ENCODE measurements at places on chromosomes 11 and 22.

GRCh38 chr11:123742724-123743120, 1.3 kb upstream of the ZNF202 start:
- DNase-seq: no peak

GRCh38 chr11:125358254-125358840, 137.7 kb downstream of the FEZ1 start:
- DNase-seq: no peak

DNA sequence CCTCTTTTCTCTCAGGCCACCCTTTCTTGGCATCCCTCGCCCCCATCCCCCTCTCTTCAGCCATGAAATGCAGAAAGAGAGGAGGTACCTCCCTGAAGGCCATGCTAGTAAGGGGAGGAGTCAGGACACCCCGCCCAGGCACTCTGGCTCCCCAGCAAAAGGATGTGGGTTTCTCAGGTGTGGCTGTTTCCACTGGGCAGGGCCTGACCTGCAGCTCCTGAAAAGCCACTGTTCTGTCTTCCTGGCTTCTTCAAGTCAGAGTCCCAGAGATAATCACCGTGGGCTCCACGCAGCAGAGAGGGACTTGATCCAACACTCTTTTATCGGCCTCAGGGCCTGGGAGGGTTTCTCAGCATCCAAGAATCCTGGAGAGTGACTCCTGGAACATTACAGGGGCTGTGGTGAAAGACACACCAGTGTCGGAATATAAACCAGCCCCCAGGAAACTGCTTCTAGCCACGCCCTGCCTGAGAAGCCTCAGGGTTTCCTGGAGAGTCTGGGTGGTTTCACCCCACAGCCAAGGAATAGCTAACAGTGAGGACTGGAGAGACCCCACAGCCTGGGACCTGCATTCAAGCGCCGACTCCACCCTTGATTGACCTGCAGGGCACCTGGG, 45.7 kb upstream of the TSPAN18 start:
- peak; percentile 67 for DNase-seq

DNA sequence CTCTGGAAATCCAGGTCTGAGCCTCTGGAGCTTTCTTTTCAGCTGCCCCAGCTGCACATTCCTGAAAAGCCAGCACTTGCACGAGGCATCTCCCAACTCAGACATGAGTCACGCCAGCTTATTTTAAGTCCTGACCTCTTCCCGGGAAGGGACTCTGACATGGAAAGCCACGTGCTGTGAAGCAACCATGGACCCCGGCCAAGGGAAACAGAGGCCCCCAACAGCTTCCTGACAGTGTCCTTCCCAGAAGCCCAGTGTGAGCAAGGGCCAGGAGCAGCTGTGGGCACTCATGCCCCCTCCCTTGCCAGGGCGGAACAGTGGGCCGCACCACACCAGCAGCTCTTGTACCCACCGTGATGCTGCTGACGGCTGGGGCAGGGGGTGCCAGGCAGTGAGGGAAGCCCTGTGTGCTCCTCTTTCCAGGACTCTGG, 118.8 kb upstream of the CADM1 start:
- no peak for DNase-seq

DNA sequence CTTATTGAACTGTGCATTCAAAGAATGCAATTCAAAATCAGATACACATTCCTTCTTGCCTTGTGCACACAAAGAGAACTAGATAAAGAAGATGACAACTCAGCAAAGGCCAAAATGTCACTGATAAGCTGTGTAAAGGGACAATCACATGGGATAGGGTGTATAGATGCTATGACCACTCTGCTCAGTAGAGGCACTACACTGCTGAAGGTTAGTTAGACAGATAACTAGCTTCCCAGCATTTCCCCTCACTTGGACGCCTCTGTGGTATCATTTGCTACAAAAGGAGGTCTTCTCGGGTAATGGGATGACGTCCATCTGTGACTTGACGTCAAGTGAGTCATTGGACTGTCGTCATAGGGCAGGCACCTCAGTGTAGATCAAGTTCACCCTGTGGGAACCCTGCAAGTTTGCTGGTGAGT, 424.9 kb upstream of the CCDC90B start:
- no peak for DNase-seq

GRCh38 chr22:31238057-31238456, 26.0 kb downstream of the LIMK2 start:
- peak; percentile 82 for DNase-seq

GRCh38 chr22:30943368-30943767, 25.2 kb downstream of the MORC2 start:
- DNase-seq: no peak

- no peak for DNase-seq
Measured at GRCh38 chr11:44261800-44262591, 47.9 kb downstream of the ALX4 start.

GRCh38 chr11:105705786-105706530, 96.1 kb downstream of the GRIA4 start:
- DNase-seq: no peak

DNA sequence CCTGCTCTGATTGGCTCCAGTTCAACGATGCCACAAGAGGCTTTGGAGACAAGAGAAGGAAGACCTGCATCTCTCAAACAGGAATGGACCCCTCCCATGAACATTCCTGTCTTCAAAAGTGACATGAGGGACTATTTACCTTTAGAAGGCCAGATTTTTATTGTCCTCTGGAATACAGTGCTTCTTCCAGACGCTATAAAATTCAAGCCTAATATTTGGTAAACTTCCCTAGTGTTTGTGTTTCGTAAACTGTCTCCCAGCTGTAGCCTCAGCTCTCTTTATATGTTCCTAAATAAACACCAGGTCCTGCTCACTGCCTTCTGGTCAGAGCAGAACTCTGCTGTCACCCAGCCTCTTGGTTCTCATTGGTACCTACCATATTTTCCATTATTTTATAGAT, 157.8 kb downstream of the CCDC34 start:
- no peak for DNase-seq

GRCh38 chr11:86515297-86516094, 140.8 kb downstream of the CCDC81 start:
- no peak for DNase-seq

GRCh38 chr11:65204646-65205601, 23.2 kb downstream of the CAPN1 start:
- no peak for DNase-seq

GRCh38 chr11:131640320-131640719, 269.9 kb downstream of the NTM start:
- no peak for DNase-seq

DNA sequence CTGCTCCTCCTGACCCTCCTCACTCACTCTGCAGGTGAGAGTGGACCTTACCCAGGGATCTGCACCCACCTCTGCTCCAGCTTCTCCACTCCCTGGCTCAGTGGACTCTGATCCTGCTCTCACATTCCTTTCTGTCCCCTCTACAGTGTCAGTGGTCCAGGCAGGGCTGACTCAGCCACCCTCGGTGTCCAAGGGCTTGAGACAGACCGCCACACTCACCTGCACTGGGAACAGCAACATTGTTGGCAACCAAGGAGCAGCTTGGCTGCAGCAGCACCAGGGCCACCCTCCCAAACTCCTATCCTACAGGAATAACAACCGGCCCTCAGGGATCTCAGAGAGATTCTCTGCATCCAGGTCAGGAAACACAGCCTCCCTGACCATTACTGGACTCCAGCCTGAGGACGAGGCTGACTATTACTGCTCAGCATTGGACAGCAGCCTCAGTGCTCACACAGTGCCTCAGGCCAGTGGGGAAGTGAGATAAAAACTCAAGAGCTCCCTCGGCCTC, 29.7 kb upstream of the VPREB1 start:
- DNase-seq: no peak

- peak; percentile 47 for DNase-seq
Measured at GRCh38 chr11:76588455-76589325, 81.9 kb downstream of the LRRC32 start.

GRCh38 chr11:93756748-93757147, 15.3 kb downstream of the C11orf54 start:
- no peak for DNase-seq

GRCh38 chr11:63019506-63019905, 3.9 kb upstream of the SLC22A8 start:
- no peak for DNase-seq

DNA sequence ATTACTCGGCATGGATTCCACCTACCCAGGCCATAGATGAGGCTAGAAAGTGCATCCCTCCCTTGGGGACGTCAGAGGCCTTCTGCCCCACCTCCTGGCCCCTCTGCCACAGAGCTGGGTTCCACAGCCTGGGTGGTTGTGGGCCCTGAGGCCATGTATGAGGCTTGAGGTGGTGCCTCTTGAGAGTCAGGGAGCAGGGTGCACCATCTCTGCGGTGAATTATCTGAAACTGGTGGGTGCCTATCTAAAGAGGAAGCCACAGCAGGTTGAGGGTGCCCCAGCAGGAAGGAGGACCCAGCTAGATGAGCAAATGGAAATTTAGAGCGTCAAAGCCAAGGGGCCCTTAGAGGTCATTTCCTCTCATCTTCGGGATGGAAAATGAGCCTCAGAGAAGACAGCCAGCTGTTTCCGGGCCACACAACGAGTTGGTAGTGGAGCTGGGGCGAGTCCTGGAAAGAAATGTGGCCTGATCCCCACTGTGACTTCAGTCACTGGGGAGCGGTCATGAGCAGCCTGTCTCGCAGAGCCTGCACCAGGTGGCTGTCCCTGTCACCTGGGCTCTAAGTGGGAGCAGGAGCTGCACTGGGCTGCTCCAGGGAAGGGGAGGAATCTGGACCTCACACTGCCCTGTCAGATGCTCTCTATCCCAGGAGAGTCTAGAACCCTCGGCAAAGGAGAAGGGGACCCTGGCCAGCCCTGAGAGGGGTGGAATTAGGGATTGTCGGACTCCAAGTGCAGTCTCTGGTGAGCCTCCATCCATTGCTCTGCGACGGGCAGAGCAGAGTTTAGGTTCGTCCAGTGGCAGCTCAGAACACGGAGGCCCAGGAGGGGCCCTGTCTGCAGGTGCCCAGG, 7.3 kb downstream of the ADORA2A start:
- DNase-seq: peak; percentile 90

DNA sequence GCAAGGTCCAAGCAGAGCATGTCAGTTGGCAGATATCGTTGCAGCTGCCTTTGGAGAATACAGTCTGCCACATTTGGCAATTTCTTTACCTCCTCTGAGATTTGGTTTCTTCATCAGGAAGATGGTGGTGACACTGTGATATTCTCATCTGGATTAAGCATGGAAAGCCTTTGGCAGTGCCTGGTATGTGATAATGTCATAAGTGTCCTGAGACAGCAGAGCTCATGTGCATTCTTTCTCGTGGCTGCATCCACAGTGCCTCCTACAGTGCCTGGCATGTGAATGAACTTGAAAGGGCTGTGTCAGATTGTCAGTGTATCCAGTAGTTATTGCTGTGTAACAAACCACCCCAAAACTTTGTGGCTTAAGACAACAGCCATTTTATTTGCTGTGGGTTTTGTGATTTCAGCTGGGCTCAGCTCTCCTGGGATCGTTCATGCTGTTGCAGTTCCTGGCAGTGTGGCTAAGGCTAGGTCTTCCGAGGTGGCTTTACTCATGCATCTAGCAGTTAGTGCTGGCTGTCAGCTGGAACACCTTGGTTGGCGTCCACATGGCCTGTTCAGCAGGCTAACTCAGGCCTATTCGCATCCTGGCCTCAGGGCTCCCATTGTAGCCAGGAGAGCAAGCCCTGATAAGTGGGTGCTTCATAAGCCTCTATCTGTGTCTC, 35.7 kb upstream of the MICAL2 start:
- DNase-seq: no peak

DNA sequence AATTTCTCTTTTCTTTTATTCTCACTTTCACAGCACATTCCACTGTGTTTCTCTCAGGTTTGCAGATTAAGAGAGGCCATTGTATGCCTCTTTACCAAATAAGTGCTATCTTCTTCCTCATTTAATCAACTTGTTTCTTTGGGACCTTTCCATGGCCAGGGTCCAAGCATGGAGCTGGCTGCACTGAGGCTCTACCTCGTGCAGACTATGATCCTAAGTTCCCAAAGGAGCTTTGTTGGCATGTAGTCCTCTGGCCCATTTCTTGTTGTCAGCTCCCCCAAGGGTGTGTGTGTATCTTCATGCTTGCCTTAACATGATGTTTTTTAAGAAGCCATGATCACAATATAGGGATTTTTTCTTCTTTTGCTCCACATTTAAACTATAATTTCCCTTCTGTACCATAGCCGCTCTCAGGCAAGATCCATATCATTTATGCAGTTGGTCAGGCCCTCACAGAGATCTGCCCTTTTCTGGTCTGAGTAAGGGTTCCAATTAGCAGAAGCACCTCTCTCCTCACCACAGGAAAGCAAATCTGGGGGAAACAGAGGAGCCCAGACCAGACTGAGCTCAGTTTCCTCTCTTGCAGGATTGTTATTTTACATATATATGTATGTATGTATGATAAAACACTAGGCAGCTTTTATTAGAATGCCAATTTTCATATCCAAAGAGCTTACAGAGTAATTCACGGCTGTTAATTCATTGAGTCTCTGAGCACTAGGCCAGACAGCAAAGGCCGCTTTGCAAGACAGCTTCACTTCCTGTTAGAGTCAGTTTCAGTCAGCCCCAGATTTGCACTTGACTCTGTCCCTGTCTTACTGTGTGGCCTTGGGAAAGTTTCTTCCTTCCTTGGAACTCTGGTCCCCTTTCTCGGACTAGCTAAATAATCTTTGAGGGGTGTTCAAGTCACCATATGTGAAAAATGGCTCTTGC, 34.3 kb downstream of the CYB5R2 start:
- peak; percentile 16 for DNase-seq

DNA sequence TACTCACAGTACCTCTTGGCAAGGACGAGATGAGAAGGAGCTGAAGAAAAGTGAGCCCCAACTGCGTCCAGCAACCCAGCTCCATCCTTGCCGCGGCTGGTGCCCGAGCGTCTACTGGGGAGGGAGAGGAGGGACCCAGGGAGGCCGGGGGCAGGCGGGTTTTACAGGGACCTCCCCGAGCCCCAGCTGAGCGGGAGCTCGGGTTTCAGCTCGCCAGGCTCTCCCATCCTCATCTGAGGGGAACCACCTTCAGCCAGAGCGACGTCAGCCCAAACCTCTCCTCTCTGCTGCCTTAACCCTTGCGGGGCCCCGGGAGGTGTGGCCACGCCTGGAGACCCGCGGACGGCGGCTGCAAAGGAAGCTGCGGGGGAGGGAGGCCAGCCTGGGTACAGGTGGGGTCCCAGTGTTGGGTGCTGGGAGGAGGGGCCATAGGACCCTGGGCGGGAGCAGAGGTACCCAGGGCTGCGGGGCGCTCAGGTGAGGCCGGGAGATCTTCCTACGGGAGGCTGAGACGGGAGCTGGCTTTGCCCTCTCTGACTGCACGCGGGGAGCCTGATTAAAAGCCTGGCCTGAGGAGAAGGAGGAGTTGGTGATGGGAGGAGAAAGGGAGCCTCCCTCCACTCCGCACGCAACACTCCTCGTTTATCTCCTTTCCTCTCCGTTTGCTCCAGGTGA, at the start of gene PAMR1:
Gene PAMR1, minus strand, starts transcription at position 116 of the 675 bp plus-strand sequence. Its CDS starts 31 bp downstream, at position 85.
- DNase-seq: peak; percentile 36

GRCh38 chr11:72808331-72808798, 5.8 kb upstream of the ATG16L2 start:
- no peak for DNase-seq

- DNase-seq: no peak
Measured at GRCh38 chr11:75602951-75603350, 40.9 kb downstream of the SERPINH1 start.

GRCh38 chr22:28375761-28376534, 303.7 kb downstream of the TTC28 start:
- no peak for DNase-seq

DNA sequence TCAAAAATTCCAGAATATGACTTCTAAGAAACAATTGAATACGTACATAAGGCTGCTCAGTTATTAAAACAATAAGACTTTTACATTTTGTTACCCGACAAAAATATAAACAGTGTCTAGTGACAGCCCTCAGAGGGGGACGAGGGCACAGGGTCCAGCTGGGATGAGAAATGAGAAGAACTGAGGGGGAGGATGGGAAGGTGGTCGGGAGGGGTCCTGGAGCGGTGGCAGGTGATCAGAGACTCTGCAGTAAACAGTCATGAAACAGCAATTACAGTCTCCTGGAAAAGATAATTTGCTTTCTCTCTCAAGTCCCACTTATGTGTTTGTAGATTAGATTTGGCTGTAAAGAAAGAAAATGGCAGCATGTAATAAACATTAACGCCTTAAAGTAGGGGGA, 56.0 kb downstream of the PACSIN2 start:
- DNase-seq: no peak
